NCI-H1092 treated with DMSO at 0.1 percent for 48 hours (cell line): ENCODE measurements at places on chromosomes 13 and 19.

DNA sequence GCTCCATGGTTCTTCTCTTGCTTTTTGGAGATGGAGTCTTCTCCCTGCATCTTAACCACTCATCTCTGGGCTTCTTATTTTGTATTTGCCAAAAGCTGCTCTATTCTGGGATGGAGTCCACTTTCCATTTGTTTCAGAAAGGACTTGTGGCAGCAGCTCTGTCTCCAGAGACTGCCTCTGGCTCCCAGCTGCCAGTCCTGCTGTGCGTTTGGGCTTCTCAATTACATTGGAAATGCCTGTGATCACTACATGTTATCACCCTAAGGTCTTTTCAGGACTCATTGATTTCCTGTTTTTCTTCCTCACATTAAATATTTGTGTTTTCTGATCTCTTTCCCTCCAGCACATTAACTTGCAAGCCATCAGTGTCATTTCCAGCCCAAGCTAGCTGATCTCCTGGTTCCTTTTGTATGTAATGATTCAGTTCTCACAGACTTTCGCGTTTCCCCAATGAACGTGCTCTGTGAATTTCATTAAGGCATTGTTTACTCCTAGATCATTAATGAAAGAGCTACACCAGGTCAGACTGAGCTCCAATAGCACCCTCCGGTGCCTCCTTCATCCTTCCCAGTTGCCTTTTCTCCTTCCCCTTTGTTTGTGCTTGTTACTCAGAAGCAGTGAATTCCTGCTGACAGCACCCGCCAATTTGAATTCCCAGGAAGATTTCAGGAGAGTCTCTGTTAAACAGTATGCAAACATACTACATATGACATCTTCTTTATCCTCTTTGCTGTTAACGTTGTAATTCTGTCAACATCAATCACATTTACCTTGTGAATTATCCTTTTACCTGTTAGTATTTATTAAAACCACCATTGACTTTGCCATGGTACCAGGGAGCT, 3.0 kb downstream of the CBY2 start:
- DNase-seq: no peak

DNA sequence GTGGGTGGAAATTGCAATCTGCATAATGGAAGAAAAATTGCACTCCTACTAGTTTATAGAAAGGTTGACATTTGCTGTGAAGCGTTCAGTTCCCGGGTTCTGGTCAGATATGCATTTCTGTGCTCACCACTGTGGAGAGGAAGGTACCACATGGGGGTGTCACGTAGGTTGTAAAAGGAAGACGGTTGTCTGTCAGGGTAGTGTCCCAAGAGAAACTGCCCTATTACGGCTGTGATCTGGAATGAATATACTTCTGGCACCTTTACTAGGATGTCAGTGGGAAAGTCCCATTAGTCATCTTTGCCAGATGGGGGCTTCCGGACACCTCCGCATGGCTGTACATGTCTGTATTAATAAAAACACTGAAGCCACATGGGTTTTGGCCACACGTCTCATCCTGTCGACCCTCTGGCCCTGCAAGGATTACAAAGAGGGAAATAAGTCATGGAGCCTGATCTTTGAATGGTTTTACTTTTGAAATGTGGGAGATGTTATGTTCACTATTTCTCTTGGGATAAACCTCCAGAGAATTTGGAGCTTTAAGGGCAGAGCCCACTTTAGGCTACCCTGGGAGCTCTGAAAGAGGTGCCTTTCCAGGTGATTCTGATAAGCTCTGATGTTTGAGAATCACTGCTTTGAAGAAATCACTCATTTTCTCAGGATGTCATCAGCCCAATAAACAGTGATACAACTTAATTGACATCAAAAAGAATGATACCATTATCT, 133.9 kb downstream of the AKAP11 start:
- DNase-seq: no peak

DNA sequence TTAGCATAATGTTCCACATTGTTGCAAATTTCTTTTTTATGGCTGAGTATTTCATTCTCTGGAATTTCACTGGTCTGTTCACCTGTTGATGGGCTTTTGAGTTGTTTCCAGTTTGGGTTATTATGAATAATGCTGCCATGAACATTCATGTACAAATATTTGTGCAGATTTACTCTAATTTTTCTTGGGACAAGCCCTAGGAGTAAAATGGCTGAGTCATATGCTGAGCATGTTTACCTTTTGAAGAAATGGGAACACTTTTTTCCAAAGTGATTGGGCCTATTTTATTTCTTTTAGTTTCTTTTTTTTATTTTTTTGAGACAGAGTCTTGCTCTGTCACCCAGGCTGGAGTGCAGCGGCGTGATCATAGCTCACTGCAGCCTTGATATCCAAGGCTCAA, 4.7 kb upstream of the FBL start:
- DNase-seq: no peak

DNA sequence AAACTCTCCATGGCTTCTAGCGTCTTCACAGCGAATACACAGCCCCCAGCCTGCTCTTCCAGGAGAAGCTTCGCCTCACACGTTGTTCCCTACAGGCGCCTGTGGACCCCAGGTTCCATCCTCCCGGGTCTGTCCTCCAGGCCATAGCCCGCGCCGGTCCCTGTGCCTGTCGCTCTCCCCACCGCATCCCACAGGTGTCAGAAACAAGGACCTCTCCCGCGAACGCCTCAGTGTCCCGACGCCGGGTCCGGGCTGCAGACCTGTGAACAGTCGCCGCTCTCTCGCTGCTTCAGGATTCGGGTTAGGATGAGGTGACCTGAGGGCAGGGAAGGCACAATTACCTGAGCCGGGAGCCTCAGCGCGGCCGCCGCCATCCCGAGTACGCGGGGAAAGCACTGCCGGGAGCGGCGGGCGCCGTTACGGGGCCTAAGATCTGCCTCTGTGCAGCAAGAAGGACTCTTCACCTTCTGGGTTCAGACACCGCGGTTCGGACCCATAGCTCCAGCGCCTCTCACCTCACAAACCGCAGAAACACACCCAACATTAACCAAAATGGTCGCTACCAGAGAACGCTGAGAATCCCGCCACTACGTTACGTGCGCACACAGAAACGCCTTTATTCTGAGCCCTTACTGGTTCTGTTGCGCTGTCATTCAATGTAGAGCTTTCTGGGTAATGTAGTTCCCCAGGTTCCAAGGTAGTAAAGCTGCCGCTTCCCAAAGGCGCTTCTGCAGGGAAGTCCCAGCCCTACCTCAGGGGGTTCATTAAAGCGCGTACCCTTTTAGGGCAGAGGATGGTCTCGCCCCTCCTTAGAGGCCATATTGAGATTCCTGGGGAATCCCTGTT, at the start of gene ZNF418:
TSS of gene ZNF418 (minus strand) at position 583 of the 846 bp plus-strand sequence. CDS start 1,580 bp downstream, outside the sequence.
- no peak for DNase-seq

DNA sequence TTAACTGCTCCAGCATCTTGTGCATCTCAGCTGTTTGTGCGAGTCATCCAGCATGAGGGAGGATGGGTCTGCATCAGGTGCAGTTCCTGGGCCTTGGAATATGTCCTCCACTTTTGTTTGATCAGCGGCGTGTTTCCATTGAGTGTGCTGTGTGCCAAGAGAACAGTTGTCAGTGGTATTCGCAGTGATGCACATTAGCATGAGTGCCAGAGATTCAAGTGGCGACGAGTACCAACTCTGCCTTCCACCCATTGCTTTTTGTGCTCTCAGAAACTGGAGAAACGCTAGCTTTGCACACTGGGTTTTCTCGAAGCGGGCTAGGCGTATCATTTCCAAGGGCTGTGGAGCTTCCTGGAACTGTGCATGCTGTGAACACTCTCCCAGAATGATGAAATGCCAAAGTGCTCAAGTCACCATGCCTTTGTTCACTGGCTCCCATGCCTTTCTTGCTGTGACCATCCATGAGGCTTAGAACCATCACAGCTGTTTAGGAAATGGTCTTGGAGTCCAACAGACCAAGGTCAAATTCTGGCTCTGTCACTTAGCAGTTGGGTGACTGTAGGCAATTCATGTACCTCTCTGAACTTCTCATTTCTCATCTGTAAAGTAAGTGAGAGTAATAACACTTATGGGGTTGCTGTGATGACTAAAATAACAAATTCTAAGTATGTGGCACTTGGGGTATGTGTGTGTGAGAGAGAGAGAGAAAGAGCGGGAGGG, 18.4 kb downstream of the LRCH1 start:
- peak; percentile 73 for DNase-seq

DNA sequence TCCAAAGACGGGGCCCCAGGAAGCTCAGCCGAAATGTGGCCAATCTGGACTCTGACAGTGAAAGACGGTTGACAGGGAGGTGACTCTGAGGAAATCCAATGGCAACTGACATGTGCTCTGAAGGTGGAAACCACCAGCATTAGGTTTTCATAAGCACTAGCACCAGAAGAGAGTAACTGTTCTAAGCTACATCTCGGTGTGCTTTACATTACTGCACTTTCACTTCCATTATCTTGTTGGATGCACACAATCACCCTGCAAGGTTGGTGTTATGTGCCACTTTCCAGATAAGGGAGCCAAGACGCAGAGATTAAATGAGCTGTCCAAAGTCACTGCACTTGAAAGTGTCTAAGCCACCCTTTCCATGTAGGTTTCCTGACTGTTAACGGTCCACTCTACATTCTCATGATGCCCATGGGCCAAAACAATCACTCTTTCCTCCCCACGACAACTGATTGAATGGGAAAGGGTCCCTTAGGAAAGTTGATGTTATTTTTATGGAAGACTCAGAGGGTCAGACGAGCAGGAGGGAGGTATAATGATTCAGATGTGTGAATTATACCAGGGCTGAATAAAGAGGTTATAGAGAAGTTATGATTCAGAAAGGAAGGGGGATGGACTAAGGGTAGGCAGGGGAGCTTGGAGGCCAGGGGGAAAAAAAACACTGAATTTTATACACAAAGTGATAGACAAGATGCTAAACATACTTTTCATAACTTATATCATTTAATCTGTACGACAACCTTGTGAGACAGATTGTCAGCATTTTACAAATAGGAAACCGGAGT, 52.8 kb downstream of the RUBCNL start:
- DNase-seq: no peak

DNA sequence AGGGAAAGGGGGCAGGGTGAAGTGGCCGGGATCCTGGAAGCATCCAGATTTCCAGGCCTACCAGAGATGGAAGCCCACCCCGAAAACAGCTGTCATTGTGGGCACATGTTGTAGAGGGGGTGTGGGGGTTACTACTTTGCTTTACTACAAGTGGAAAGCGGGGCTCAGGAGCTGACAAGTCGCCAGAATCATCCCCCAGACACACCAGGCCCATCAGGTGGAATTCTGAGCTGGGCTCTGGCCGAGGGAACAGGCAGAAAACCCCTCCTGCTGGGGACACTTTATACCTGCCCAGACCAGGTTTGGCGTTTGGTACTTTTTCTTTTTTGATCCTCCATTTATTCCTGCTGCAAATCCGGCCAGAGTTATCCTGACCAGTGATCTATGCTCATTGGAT, 3.8 kb downstream of the CDX2 start:
- DNase-seq: no peak

DNA sequence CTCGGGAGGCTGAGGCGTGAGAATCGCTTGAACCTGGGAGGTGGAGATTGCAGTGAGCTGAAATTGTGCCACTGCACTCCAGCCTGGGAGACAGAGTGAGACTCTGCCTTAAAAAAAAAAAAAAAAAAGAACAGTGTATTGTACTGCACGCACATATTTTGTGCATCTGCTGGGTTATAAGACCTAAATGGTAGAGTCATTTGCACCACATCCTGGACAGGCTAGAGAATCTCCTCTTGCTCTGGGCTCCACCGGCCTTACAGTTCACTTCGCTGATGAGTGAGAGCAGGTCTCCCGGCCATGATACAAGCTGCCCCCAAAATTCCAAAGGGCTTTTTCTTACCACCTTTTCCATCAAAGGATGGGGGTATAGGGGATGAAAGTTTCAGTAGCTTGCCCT, 7.2 kb upstream of the SAE1 start:
- no peak for DNase-seq

DNA sequence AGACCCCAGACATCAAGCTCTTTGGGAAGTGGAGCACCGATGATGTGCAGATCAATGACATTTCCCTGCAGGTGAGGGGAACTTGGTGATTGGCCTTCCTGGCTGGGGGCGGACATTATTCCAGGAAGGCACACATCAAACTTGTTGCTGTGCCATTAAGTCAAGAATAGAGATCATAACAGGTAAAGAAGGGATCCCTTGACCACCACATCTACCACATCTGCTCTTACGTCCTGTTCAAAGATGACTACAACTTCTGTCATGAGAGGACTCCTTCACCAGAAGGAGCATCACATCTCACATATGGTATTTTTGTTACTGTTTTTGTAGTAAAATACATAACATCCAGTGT, 1.1 kb downstream of the RPS5 start:
- no peak for DNase-seq

DNA sequence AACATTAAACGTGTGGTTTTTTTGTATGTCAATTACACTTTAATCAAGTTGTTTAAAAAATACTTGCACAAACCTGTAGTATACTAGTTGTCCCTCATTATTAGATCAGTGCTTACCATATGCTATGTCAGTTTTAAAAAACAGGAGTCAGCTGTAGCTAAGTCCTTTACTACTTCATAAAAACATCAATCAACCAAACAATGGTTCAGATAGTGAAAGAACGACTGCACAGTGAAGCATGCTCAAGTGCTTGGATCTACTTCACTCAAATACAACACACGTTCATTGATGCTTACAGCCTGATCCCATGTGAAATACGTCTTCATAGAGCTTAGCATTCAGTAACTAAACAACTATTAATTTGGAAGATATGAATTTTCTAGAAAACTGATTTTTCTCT, 225.0 kb downstream of the FGF14 start:
- no peak for DNase-seq

DNA sequence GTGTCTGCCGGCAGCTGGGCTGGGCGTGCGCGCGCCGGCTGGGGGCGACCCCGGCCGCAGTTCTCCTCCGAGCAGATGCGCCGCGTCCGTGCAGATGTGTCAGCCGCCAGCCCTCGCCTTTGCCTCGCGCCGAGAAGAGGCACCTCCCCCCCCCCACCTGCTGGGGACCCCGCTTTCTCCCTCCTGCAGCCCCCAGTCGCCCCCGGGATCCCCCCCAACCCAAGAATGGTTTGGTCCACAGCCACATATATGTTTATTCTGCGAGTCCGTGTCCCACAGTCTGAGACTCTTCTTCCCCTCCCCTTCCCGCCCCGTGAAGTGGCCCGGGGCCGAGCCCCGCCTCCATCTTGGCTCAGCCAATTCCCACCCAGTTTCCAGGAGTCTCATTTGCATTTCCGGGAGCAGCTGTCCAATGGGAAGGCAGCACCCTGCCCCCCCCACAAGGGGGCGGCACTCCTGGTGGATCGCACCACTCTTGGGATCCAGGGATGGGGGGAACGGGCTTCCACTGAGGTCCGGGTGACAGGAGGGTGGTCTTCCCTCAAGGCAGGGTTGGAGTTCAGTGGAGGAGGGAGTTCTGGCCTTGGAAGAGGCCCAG, 8.6 kb downstream of the ISOC2 start:
- DNase-seq: peak; percentile 86

GRCh38 chr13:84080748-84081530, 198.7 kb upstream of the SLITRK1 start:
- no peak for DNase-seq

- DNase-seq: peak; percentile 22
These were observed 16.8 kb downstream of the CEBPG start for GRCh38 chr19:33390101-33390907.

- no peak for DNase-seq
These were observed 787 bp downstream of the TIMM29 start for GRCh38 chr19:10929402-10929794.
